ENCODE measurements at places on chromosomes 3 and 15. TPM values are rescaled to one million over a fixed set of nuclear protein-coding genes. Genes with fewer than 3 reads are reported as not detected.

Gene CCDC39
- not detected for total RNA-seq

Gene TAGLN3
- not detected for total RNA-seq

Gene HOMER2
- 12.9 TPM for total RNA-seq

Gene WDR93
- total RNA-seq, result not detected

Gene AGBL1
- not detected for total RNA-seq

Gene MLF1
- not detected for total RNA-seq

Gene OCA2
- total RNA-seq, result not detected

Gene GOLGA6L26
- not detected for total RNA-seq

Gene TTLL13
- 0.20 TPM for total RNA-seq

Gene VIPR1
- 48.3 TPM for total RNA-seq

Gene GPR62
- not detected for total RNA-seq

Gene OR5K2
- total RNA-seq, result not detected

Gene ITIH4
- 11.8 TPM for total RNA-seq

Gene PODXL2
- 2.5 TPM for total RNA-seq

Gene TRIM42
- not detected for total RNA-seq

Gene LTF
- total RNA-seq, result not detected

Gene CGNL1
- total RNA-seq, result not detected

Gene CCR9
- total RNA-seq, result not detected

Gene CCR2
- 57.8 TPM for total RNA-seq

Gene INSYN1
- not detected for total RNA-seq

Gene MUC4
- total RNA-seq, result 0.05 TPM

Gene WDR49
- 0.28 TPM for total RNA-seq

Gene SYNPR
- not detected for total RNA-seq

Gene GOLGA6L4
- 1.1 TPM for total RNA-seq

Gene FGD5
- 0.71 TPM for total RNA-seq

Gene WDR53
- total RNA-seq, result 20.8 TPM
